ENCODE measurements at places on chromosomes 5 and 9. TPM values are rescaled to one million over a fixed set of nuclear protein-coding genes. Genes with fewer than 3 reads are reported as not detected.

GRCh38 chr9:13095056-13095455 is 184.4 kb downstream of the MPDZ start:
- H3K36me3 ChIP-seq: no peaks in the 10 kb centered on the region
- no peaks in the 10 kb centered on the region for H3K4me1 ChIP-seq
- H3K27ac ChIP-seq: no peak overlapping the region
- DNase-seq: no peak
- H3K4me3 ChIP-seq: no peak overlapping the region

DNA sequence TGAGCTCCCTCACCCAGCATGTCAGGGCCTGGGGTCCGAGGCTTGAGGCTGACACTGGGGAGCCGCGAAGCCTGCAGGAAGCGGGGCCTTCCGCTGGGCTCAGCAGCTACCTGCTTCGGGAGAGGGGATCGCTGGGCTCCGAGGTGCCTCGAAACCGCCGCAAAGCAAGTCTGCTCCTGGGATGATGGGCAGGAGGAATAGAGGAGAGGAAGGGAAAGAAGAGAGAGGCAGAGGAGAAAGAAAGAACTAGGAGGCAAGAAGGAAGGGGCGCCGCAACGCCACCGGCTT is 1.5 kb upstream of the PRDM12 start:
- H3K27ac ChIP-seq: no peak overlapping the region
- no peak overlapping the region for H3K4me3 ChIP-seq
- H3K36me3 ChIP-seq: no peaks in the 10 kb centered on the region
- peaks cover 94% of the 10 kb centered on the region for H3K27me3 ChIP-seq

- no peaks in the 10 kb centered on the region for H3K27me3 ChIP-seq
- H3K27ac ChIP-seq: peak overlapping the region; percentile 35
- DNase-seq: no peak
- H3K4me3 ChIP-seq: no peak overlapping the region
- no peaks in the 10 kb centered on the region for H3K36me3 ChIP-seq
These were observed 14.4 kb downstream of the NACC2 start for GRCh38 chr9:136080716-136081112.

DNA sequence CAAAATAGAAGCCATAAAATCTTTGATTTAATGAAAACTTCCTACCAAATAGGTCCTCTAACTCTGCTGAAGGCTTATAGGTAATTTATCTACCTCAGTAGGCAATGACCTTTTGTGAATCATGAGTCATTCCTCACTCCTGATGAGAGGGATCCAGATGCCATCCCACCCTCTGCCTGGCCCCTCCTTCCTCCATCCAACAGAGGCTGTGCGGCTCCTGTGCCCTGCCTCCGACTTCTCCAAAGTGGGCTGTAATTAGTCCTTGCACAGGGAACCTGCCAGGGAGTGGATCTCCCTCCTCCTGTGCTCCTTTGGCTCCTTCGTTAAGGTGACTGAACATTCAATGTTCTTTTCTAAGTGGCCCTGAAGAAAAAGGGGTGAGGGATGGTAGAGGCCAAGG is 213.9 kb upstream of the TBCA start:
- no peak overlapping the region for H3K27ac ChIP-seq
- no peak for DNase-seq
- no peaks in the 10 kb centered on the region for H3K27me3 ChIP-seq
- H3K36me3 ChIP-seq: no peaks in the 10 kb centered on the region
- no peak overlapping the region for H3K4me3 ChIP-seq

- H3K27ac ChIP-seq: no peak overlapping the region
- H3K36me3 ChIP-seq: no peaks in the 10 kb centered on the region
- no peak for DNase-seq
- H3K4me1 ChIP-seq: no peaks in the 10 kb centered on the region
- H3K4me3 ChIP-seq: no peak overlapping the region
- H3K27me3 ChIP-seq: no peaks in the 10 kb centered on the region
These were observed 20.5 kb upstream of the CCL28 start for GRCh38 chr5:43432486-43433375.

DNA sequence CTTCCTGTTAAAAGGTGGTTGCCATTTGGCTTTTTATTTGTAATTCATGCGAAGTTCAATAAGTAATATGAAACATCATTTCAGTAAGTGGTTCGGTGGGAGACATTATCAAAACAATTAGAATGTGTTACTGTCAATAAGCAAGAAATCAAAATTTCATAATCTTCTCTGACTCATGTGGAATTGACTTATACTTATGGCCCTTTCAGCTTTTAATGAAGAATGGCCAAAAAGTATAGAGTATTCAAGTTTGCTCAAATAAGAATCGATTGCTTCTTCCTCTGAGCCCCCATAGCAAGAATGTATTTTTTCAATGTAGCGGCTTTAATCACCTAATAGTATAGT is 174.5 kb downstream of the AOPEP start:
- peak overlapping the region; percentile 85 for H3K27ac ChIP-seq
- no peaks in the 10 kb centered on the region for H3K4me1 ChIP-seq
- no peak overlapping the region for H3K4me3 ChIP-seq
- no peak for DNase-seq

- H3K4me3 ChIP-seq: no peak overlapping the region
- H3K36me3 ChIP-seq: no peaks in the 10 kb centered on the region
- DNase-seq: no peak
- H3K27ac ChIP-seq: no peak overlapping the region
- H3K27me3 ChIP-seq: no peaks in the 10 kb centered on the region
- H3K4me1 ChIP-seq: no peaks in the 10 kb centered on the region
These were observed 159.6 kb upstream of the ALDH1B1 start for GRCh38 chr9:38232895-38233294.

DNA sequence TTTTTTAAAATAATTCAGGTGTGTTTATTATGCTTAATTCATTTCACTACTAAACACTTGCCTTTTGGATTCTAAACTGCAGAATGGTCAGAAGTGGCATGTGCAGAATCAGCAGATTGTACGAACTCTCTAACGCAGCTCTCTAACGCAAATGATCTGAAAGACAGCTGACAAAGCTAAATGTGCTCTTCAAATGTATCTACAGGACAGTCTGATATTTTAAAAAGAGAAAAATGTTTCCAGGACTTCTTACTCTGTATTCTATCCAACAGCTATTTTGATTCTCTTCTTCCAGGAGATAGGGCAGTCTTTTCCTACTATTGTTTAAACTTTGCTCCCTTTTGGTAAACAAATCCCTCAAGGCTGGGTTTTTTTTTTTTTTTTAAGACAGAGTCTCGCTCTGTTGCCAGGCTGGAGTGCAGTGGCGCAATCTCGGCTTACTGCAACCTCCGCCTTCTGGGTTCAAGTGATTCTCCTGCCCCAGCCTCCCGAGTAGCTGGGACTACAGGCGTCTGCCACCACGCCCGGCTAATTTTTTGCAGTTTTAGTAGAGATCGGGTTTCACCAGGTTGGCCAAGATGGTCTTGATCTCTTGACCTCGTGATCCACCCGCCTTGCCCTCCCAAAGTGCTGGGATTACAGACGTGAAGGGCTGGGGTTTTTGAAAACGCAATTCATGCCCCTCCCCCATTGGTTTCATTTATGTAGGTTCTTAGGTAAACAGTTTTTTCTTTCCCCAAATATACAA is 1.2 kb downstream of the NMRK1 start:
- H3K27me3 ChIP-seq: no peaks in the 10 kb centered on the region
- peak overlapping the region; percentile 98 for H3K27ac ChIP-seq
- H3K4me1 ChIP-seq: no peaks in the 10 kb centered on the region

- H3K27me3 ChIP-seq: no peaks in the 10 kb centered on the region
- no peak overlapping the region for H3K4me3 ChIP-seq
- no peak overlapping the region for H3K27ac ChIP-seq
- H3K4me1 ChIP-seq: no peaks in the 10 kb centered on the region
- no peaks in the 10 kb centered on the region for H3K36me3 ChIP-seq
These were observed 116.1 kb downstream of the DCP2 start for GRCh38 chr5:113092683-113093082.

DNA sequence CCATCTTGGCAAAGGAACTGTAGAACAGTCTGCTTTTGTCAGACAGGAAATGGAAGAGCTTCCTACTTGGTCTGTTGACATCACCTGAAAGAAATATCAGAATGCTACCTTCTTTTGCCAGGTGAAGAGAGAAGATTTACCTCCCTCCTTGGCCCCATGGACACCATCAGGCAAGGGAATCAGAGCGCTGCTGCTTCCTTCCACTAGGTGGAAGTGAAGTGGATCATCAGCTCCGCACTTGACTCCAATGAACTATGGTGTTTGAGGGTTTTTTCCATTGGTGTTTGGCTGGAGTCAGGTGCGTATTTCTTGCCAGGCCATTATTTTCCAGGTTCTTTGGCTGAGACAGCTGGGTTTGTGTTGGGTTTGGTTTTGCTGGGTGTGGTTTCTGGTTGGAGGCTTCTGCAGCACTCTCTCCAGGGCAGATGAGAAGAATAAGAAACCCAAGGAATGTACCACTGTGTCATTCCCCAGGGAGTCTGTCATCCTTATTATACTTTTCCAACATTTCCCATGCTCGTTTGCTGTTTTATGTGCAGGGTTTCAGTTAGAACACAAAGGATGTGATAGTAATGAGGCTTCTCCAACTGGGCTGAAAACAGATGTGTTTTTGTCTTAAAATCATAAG is 12.4 kb downstream of the SPATA31E1 start:
- no peak overlapping the region for H3K27ac ChIP-seq
- H3K4me1 ChIP-seq: no peaks in the 10 kb centered on the region
- H3K36me3 ChIP-seq: no peaks in the 10 kb centered on the region
- DNase-seq: no peak
- H3K4me3 ChIP-seq: no peak overlapping the region
- H3K27me3 ChIP-seq: no peaks in the 10 kb centered on the region

- H3K27me3 ChIP-seq: no peaks in the 10 kb centered on the region
- no peak for DNase-seq
- no peak overlapping the region for H3K27ac ChIP-seq
- H3K4me3 ChIP-seq: no peak overlapping the region
These were observed 72.2 kb upstream of the FAM169A start for GRCh38 chr5:74938250-74938933.

DNA sequence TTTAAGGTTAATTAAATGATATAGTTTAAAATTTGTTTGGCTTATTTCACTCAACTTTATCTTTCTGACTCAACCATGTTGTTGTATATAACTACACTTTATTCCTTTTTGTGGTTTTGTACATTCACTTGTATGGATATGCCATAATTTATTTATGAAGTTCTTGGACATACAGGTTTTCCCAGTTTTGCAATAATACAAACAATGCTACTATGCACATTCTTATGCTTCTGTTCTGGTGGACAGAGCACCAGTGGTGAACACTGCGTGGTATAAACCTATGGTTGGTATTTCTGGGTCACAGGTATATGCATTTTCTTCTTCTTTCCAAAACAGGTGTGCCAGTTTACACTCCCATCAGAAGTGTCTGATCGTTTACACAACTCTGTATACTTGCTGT is 35.7 kb upstream of the TRIM14 start:
- H3K4me3 ChIP-seq: no peak overlapping the region
- no peaks in the 10 kb centered on the region for H3K4me1 ChIP-seq
- peaks cover 25% of the 10 kb centered on the region for H3K36me3 ChIP-seq
- DNase-seq: no peak
- H3K27ac ChIP-seq: no peak overlapping the region

GABRA1 gene
- total RNA-seq: not detected

GLRA1 gene
- total RNA-seq: not detected

PROB1 gene
- total RNA-seq: 0.18 TPM

Data from Peyer's patch (tissue), 4 donors.